Omental fat pad (tissue), 4 donors: ENCODE measurements at places on chromosomes 5 and 9. TPM values are rescaled to one million over a fixed set of nuclear protein-coding genes. Genes with fewer than 3 reads are reported as not detected.

- no peak for DNase-seq
These were observed 50.7 kb upstream of the KCNMB1 start for GRCh38 chr5:170439944-170440269.

- DNase-seq: no peak
These were observed 466.8 kb downstream of the ARHGEF28 start for GRCh38 chr5:74092766-74093165.

GRCh38 chr5:154146409-154146808 is 44.1 kb upstream of the GALNT10 start:
- no peak for DNase-seq

GRCh38 chr5:57396701-57397100 is 85.9 kb downstream of the ACTBL2 start:
- DNase-seq: no peak

- no peak for DNase-seq
These were observed 125.4 kb downstream of the PTTG1 start for GRCh38 chr5:160547061-160547460.

GRCh38 chr5:96961053-96961452 is 25.2 kb downstream of the LNPEP start:
- DNase-seq: no peak

DNA sequence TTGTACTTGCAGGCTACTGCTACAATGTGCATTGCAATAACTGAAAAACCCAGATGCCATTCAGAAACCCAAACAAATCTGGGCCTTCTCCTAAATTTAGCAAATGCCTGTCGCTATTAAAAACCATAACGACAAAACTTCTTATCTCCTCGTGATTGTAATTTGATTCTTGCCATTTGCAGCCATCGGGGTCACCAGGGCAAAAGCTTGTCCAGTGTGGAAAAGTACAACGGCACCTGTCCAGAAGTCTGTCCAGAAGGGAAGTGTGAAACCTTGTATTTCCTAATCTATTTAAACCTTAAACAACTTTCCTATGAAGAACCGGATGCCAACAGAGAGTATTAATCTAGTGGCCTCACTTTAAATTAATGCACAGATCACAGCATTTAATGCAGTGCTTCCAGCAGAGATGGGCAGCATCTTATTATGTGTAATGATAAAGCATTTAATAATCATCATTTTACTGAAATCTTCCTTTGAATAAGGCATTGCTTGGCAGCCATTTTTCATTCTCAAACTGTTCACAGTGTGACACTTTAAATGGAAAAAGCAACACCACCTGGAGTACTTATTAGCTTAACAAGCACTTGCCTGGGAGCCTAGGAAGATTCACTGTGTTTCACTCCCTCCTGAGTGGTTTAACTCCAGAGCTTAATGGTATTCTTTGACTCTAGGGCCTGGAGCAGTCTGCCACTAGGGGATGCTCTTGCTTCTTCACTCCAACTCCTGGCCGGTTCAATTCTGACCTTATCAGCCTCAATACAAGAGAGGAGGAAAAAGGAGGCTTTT is 4.9 kb upstream of the C7 start:
- DNase-seq: no peak

GRCh38 chr9:134833294-134833880 is 47.2 kb upstream of the FCN2 start:
- DNase-seq: no peak

GRCh38 chr5:51881901-51882300 is 498.7 kb downstream of the ISL1 start:
- no peak for DNase-seq

DNA sequence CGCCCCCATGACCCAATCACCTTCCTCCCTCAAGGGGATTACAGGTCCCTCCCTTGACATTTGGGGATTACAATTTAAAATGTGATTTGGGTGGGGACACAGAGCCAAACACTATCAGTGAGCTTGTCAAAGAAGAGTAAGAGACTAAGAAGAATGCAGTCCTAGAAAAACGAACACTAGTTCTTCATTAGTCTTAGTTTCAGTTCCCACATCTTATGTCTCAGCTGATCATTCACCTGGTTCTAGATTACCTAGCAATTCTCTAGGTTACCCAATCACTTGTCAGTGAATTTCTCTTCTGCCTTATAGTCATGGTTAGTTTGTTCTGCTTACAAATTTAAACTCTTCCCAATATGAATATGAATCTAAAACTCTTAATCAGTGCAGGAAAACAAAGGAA is 251.5 kb downstream of the COX7C start:
- no peak for DNase-seq

DNA sequence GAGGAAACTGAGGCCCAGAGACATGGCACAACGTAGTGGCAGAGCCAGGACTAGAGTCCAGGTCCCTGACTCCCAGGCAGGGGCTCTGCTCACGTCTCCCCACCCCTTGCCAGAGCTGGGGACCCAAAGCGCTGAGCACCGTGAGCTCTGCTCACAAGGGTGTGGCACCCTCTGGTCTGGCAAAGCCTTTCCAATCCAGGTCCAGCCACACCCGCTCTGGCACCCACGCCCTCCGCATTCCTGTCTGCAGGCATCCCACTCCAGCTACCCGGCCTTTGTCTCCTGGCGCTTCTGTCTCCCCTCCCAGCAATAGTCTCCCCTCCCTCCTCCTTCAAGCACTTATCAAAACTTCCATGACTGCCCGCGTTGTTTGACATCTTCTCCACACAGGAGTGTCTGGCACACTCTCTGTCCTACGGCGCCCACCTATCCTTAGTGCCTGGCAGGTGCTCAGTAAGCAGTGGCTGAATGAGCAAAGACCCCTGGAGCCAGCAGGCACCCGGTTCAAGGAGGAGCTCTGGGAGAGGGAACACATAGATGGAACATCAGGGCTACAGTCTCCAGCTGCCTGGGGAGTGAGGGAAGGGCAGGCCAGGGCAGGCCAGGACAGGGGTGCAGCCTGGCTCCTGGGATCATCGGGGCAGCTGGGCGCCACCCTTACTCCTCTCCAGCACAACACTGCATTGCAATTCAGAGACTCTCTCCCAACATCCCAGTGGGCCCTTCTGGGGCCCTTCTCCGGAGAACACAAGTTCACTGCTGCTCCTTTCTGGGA is 12.0 kb downstream of the HIGD2A start:
- DNase-seq: no peak

GRCh38 chr5:14039063-14039462 is 94.6 kb upstream of the DNAH5 start:
- DNase-seq: no peak

ECSCR gene
- total RNA-seq: 17.9 TPM

SV2C gene
- total RNA-seq: 0.09 TPM

NEUROG1 gene
- total RNA-seq: not detected

PRDM9 gene
- total RNA-seq: not detected

ENTPD2 gene
- 0.25 TPM for total RNA-seq
